ENCODE measurements at places on chromosomes 4 and X. TPM values are rescaled to one million over a fixed set of nuclear protein-coding genes. Genes with fewer than 3 reads are reported as not detected.

Gene IBSP
- polyA plus RNA-seq, result not detected

GRCh38 chr4:45855857-45856256 is 268.0 kb downstream of the GABRG1 start:
- DNase-seq, result no peak

Gene SATL1
- polyA plus RNA-seq, result 0.65 TPM

DNA sequence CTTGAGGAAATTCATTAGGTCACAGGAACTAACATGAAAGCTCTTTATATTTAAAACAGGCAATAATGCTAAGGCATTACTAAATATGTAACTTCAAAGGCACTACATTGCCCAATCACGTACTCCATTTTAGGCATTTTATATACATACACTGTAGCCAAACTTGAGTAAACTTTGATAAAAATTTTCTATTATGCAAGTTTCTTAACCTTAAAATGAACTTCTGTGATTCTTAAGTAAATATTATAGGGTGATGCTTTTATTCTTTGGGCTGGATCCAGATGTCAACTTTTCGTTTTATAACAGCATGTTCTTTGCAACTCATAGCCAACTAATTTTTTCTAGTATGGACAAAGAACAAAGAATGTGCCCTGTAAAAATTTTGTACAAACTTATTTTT is 28.3 kb upstream of the MAP9 start:
- DNase-seq, result no peak

Measured in right renal cortex interstitium (tissue), 3 donors.